Naive thymus-derived CD4-positive, alpha-beta T cell (primary cell): ENCODE measurements at places on chromosomes 7 and 10. TPM values are rescaled to one million over a fixed set of nuclear protein-coding genes. Genes with fewer than 3 reads are reported as not detected.

Gene NKX2-3
- total RNA-seq, result not detected

Gene NACAD
- total RNA-seq, result not detected

DNA sequence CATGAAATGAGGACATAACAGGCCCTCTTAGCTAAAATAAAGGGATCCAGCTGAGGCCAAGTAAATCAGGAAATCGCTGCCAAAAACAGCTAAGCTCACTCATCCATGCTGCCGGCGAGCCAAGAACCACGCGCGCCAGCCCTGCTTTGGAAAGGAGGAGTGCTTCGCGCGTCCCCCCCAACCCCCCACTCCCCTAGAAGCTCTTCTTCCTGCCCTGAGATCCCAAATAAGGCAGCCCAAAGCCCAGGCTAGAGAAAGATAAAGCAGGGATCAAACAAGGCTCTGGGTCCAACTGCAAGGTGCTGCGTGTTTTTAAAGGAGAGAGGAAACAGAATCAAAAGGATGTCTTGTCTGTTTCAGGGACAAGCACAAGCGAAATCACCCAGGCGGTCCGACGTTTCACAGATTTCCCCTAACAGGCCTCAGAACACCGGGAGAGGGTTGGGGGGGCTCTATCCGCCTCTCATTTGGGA, 168.3 kb upstream of the AUTS2 start:
- DNase-seq, result no peak

DNA sequence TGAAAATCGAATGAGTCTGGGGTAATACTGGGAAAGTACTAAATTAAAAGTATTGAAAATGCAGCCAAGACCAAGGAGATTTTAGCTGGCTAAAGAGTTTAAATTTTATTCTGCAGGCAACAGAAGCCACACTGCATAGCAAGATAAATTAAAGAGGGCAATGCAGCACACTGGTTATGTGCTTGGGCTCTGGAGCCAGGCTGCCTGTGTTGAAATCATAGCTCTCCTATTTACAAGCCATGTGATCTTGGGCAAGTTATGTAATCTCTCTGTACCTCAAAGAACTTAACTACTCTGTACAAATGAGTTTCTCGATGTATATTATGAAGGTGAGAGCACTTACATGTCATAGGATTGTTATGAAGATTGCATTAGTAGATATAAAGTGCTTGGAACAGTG, 9.9 kb downstream of the SLC25A13 start:
- DNase-seq, result no peak

- DNase-seq, result no peak
Measured at GRCh38 chr10:129040377-129040776, 426.7 kb upstream of the MGMT start.
